GM04504 (cell line): ENCODE measurements at places on chromosomes 1 and 21.

DNA sequence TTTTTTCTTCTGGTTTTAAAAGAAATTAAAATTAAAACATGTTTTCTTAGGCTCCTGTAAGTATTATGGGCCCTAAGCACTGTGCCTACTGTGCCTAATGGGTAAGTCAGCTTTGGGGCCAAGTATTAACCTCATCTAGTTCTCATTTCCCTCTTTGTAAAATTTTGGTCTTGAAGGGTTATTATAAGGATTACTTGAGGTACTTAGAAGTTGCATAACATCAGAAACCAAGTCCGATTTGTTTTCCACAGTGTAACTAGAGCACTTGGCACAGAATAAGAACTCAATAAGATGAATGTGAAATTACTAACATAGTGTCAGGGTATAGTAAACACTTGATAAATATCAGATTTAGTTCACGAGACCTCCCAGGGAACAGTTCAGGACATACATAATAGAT lies 16.4 kb upstream of the OSBPL9 start:
- no peak for DNase-seq

DNA sequence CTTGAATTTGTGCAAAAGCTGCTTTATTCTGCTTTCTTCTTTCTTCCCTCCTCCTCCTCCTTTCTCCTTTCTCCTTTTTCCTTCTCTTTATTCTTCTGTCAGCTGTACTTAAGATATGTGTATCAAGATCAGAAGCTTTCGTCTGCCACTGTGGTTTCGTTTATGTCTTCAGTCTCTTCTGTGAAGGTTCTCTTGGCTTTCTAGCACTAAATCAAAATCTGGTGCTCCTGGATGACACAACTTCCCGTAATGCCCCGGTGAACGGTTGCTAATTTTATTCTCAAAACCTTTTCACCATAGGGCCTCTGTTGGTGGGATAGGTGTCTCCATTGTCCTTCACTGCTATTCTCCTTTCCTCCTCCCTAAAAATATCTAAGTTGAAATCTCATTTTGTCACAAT lies 5.0 kb downstream of the ATF6 start:
- DNase-seq, result no peak

DNA sequence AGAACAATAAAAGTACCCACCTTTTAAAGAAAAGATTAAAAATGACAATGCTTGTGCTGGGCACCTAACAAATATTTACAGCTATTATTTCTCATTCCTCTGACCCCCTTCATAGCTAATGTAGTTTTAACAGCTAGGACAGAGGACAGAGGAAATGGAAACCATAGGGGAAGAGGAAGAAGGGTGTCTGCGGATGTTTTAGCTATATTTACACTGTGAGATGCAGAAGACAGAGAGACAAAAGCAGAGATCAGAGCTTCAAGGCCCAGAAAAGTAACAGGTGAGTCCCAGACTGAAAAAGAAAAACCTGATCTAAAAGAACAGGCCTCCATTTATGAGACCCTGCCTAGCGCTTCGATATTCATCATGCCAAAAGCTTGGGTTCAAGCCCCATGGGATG lies 72.0 kb downstream of the ZNF281 start:
- DNase-seq, result no peak

DNA sequence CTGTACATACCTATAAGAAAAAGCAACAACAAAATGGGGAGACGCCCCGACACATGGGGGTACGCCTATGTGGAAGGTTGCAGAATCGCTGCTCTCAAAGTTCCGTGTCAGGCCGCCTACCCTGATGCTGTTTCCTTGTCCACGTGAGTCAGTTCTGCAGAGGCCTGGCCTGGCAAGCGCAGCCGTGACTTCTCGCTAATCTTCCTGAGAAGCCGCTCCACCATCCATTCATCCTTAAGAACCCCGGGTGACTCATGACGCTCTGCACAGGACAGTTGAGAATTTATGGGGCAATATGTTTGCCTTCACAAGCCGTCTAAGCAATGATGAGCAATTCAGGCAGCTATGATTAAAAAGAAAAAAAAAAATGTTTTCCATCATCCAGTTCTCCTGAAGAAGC lies 122.3 kb upstream of the TMPRSS2 start:
- peak; percentile 100 for DNase-seq
